ENCODE measurements at places on chromosomes 7 and 10.

- DNase-seq, result no peak
These were observed 312.4 kb upstream of the CDC14C start for GRCh38 chr7:48611993-48612392.

- DNase-seq, result no peak
These were observed 644.4 kb downstream of the GRM8 start for GRCh38 chr7:126608339-126608776.

- no peak for DNase-seq
These were observed 250.2 kb downstream of the DPP6 start for GRCh38 chr7:154302380-154302779.

- DNase-seq, result no peak
These were observed 84.2 kb downstream of the VIPR2 start for GRCh38 chr7:159060440-159060839.

- no peak for DNase-seq
These were observed 2.6 kb downstream of the PRPF18 start for GRCh38 chr10:13589316-13589715.

DNA sequence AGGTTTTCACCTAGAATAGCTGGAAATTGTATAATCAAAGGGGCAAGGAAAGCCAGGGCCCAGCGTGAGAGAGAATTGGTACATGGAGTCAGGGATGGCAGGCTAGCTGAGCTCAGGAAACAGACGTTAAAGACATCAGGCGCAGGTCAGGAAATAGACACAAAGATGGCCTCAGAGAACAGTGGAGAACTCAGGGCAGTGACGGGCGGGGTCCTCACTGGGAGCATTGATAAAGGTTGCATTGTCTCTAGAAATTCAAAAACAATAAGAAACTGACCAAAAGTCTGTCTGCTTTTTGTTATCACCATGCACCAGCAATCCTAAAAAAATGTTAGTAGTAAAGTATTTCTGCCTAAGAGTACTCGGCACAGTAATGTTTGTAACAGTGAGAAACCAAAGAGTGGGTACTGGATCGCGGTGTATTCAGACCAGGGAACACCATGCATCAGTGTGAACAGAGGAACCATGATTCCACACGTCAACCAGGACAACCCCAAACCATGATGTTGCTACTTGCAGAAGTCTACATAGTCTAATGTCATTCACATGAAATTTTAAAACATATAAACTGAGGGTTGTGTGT lies 81.9 kb upstream of the AUTS2 start:
- DNase-seq, result no peak

DNA sequence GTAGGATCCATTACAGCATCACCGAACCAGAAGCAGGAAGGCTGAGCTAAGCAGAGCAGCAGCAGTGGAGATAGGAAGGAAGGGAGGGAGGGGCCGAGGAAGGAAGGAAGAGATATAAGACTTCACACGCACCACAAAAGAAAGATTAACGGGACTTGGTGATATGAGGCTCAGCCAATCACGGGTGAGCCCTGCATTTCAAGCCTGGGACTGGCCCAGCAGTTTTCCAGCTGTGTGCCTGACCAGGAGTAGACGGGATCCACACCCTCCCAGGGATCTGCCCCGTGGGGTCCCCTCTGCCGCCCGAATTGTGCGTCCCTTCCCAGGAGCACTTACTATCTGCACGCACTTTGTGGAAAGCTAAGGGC lies 16.2 kb downstream of the ATG9B start:
- no peak for DNase-seq

GRCh38 chr10:34766811-34767494 lies 48.1 kb downstream of the PARD3 start:
- DNase-seq, result no peak

GRCh38 chr10:35352512-35352911 lies 16.2 kb downstream of the CCNY start:
- no peak for DNase-seq

- no peak for DNase-seq
These were observed 108.9 kb upstream of the FAM20C start for GRCh38 chr7:83441-83840.

GRCh38 chr7:71255537-71256178 lies 123.7 kb downstream of the GALNT17 start:
- no peak for DNase-seq

DNA sequence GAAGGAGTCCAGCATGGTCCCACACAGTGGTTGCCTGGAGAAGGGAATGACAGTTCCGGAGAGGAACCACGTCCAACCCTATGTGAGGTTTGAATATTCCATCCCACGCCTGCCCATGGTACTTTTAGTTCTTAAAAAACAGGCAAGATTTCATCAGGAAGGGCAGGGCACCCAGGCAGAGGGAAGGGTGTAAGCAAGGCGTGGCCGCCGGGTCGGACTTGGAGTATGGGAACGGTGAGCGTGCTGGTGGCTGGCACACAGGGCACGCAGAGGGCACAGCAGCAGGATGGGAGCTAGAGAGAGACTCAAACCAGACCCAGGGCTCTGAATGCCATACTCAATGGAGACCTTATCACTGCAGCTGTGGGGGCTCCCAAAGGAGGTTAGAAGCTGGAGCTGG lies 34.3 kb downstream of the FAM53B start:
- no peak for DNase-seq

DNA sequence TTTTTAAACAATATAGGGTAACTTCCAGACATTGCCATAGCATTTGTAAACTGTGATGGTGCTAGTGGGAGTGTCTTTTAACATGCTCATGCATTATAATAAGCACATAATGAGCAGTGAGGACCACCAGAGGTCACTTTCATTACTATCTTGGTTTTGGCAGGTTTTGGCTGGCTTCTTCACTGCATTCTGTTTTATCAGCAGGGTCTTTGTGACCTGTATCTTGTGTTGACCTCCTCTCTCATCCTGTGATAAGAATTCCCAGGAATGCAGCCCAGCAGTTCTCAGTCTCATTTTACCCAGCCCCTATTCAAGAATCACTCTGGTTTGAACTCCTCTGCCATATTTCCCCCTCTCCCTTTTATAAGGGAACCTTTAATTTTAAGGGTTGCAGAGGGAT lies 91.3 kb downstream of the ZNF467 start:
- DNase-seq, result no peak

GRCh38 chr10:76041551-76041950 lies 610.1 kb downstream of the LRMDA start:
- DNase-seq, result no peak

DNA sequence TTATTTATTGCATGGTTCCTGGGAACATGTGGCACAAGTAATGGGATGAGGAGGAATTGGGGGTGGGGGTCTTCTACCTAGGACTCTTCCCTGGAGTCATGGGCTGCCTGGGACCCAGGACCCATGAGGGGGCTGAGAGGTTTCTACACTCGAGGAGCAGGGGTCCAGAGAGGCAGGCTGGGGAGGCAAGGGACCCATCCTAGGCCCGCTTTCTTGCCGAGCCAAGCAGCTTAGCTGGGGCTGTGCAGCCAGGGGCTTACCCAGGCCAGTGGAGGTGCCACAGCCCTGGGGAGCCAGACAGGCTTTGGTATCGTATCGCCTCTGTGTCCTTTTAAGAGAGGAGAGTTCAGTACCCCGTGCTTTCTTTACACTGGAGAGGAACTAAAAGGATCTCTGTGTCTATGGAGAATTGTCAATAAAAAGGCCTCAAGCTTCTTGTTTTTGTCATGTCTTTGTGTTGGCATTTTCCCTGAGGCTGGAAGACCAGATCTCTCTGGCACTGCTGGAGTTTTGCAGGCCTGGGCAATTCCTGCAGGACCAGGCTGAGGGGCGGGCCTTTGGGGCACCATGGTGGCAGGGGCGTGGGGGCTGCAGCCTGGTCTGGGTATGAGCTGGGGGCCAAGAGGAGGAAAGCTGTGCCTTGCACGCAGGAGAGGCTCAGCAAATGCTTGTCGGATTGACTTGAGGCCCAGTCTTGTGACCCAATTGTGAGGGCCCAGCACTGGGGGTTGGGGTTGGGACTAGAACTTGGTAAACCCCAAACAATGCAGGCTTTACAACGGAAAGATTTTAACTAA lies 11.1 kb downstream of the SFRP5 start:
- DNase-seq, result no peak

GRCh38 chr7:37394158-37394557 lies 54.5 kb downstream of the ELMO1 start:
- DNase-seq, result no peak

- DNase-seq, result no peak
These were observed 6.8 kb downstream of the GNGT1 start for GRCh38 chr7:93913197-93913596.

DNA sequence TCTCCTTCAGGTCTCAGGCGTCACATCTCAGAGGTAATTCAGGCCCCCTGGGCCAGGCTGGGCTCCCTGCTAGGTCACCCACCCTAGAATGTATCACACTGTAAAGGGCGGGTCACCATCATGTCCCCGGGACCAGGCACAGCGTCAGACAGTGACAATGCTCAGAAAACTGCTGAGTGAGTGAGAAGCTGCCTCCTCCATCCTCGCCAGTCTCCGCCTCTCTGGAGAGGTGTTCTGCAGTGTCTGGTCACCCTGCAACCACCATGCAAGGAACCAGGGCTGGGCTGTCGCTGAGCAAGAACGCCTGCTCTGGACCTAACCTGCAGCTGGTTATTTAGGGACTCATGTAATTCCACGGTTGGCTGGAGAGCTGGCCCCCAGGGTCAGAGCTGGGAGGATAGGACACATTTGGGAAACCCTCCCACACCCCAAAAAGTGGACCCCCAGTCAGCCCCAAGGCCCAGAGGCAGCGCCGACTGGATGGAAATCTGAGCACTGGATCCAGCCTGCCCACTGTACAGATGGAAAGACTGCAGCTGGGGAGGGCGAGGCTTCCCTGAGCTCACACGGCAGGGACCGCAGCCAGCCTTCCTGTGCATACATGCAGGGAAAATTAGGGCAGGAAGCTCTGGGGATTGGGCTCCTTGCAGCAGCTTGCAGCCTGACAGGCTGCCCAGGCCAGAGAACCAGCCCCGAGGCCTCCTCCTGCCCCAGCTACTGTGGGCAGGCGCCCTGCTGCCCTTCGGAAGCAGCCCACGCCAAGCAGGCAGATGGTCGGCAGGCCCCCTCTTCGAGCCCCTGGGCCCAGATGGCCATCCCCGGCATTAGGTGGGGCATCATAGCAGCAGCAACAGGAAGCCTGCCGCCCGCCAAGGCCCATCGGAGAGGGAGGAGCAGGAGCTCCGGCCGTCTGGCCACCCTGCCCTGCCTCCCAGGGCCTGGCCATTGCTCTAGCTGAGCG lies 105.4 kb upstream of the ZMIZ1 start:
- no peak for DNase-seq

DNA sequence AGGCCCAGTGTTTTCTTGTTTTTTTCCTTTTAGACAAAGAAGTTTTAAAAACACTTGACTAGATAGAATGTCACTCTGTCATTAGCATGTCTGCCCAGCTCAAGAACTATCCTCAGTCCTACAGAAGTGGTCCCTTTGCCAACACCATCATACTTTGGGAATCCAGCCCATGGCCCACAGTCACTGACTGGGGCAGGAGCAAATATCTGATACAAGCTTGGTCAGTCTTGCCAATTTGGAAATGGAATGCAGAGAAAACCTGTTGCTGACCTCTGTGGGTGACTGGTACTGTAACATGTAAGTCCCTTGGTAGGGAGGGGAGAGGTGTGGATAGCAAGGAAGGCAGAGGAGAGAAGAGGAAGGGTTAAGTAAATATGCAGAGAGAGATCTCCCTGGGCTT lies 47.8 kb downstream of the IPMK start:
- no peak for DNase-seq

DNA sequence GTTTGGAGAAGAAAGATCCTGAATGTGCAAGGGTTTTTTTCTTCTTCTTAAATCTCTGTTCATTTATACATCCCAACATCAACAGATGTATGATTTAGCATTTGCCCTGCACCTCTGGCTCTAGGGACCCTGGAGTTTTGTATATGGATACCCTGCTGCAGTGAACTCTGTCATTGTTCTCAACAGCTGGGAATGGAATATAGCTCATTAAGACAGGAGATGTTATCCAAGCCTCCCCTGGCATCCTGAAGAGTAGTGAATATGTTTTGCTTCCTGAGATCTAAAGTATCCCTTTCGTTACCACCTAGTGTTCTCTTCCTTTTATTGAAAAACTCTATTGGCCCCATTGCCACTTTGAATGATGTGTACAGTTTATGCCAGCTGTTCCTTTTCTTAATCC lies 275.9 kb downstream of the EXOC4 start:
- no peak for DNase-seq

GRCh38 chr7:44235582-44236332 lies 35.0 kb downstream of the YKT6 start:
- no peak for DNase-seq

GRCh38 chr7:127978421-127978820 lies 52.8 kb downstream of the LRRC4 start:
- no peak for DNase-seq

DNA sequence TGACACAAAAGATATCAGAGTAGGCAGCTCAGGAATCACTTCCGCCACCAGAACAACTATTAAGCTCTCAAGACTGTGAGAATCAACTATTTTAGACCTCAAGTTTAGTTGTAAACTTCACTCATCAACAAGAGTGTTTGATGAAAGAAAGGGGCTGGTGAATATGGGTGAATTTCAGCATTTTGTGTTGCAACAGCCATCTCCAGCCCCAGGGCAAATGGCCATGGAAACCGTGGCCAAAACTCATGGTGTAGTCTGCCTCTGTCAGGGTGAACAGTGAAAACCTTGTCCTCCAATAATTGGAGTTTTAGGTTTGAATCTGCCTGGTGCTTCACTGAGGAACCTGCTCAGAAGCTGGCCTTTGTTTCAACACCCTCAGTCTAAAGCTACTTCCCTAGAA lies 60.0 kb downstream of the POLR1F start:
- no peak for DNase-seq

DNA sequence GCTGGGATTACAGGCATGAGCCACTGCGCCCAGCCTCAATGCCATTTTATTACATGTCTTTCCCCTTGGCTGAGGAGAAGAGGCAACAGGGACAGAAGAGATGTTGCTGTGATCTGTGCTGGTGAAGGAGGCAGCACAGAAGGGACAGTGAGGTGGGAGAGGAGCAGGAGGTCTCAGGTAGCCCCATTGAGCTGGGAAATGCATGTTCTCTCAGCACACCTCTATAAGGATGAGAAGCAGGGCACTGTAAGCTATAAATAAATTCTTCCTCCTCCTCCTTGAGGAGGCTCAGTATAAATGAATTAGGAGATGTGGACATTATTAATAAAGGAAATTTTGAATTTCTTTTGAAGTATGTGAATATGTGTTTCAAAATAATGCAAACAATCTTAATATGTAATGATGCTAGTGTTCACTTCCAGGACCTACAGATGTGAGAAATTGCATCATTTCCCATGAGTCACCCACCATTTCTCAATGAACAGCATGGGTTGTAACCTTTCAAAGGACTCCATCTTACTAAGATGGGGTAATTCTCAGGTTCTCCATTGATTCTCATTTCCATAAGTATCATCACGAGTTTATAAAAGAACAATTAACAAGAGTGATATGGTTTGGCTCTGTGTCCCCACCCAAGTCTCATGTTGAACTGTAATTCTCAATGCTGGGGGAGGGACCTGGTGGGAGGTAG lies 88.9 kb upstream of the ODAD2 start:
- DNase-seq, result no peak

- no peak for DNase-seq
These were observed 4.7 kb downstream of the ZNF239 start for GRCh38 chr10:43569681-43570080.

- DNase-seq, result no peak
These were observed 26.9 kb downstream of the PPP1R3C start for GRCh38 chr10:91605968-91606367.

All from stimulated activated CD8-positive, alpha-beta memory T cell treated with anti-CD3 and anti-CD28 coated beads, Interleukin-7, amount 100 ng/mL, for 1 hour (primary cell).